Glutamatergic neuron (in vitro differentiated cells): ENCODE measurements at places on chromosomes 2 and 18. TPM values are rescaled to one million over a fixed set of nuclear protein-coding genes. Genes with fewer than 3 reads are reported as not detected.
A peak's percentile ranks its signal among the peaks of the same experiment; 100 is the strongest.

GRCh38 chr18:23812546-23813440 lies 123.5 kb downstream of the LAMA3 start:
- H3K36me3 ChIP-seq = no peaks in the 10 kb centered on the region
- no peaks in the 10 kb centered on the region for H3K4me1 ChIP-seq
- no peak for DNase-seq
- no peak overlapping the region for H3K27ac ChIP-seq

GRCh38 chr18:73768043-73768442 lies 379.6 kb downstream of the FBXO15 start:
- H3K4me3 ChIP-seq = no peak overlapping the region
- peaks cover 3% of the 10 kb centered on the region for H3K27me3 ChIP-seq
- no peak for DNase-seq

- peak overlapping the region; percentile 26 for H3K27ac ChIP-seq
- peak overlapping the region; percentile 98 for H3K4me3 ChIP-seq
- peaks cover 3% of the 10 kb centered on the region for H3K36me3 ChIP-seq
- H3K4me1 ChIP-seq = peaks cover 20% of the 10 kb centered on the region
- no peak for DNase-seq
Measured at GRCh38 chr18:9612215-9612830, 2.0 kb downstream of the PPP4R1 start.

DNA sequence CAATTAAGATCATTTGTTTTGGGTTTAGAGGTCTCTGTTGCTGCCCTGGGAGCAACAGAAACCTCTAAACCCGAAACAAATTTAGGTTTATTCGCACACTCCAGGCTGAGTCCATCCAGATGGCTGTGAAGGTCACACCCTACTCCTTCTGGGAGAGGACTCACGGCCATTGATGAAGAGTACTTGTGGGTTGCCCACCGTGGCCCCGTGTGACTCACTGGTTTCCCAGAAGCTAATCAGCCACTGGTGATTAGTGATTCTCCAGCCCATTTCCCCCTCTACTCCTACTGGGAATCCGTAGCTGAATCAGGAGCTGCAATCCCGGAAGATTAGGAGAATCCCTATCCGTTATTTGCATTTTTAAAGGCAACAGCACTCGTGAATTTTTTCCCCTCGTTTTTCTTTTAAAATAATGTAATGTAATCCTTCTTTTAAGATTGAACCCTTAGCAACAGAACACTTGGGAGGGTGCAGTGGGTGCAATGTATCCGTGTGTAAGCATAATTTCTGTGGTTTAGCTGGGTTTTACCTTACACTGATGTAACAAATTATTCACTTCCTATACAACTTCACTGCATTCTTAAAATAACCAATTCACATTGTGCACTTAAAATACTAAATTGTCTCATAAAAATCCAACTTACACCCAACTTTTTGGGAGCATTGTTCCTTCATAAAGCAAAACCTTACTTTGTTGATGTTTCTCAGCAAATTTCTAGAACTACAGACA lies 27.5 kb upstream of the EPAS1 start:
- no peaks in the 10 kb centered on the region for H3K27me3 ChIP-seq
- no peak overlapping the region for H3K27ac ChIP-seq
- no peaks in the 10 kb centered on the region for H3K4me1 ChIP-seq
- no peaks in the 10 kb centered on the region for H3K36me3 ChIP-seq
- no peak for DNase-seq

GRCh38 chr2:118607641-118608040 lies 239.8 kb downstream of the EN1 start:
- DNase-seq = no peak
- no peaks in the 10 kb centered on the region for H3K36me3 ChIP-seq
- H3K27me3 ChIP-seq = peaks cover 1% of the 10 kb centered on the region
- H3K27ac ChIP-seq = no peak overlapping the region
- H3K4me3 ChIP-seq = no peak overlapping the region
- H3K4me1 ChIP-seq = peaks cover 10% of the 10 kb centered on the region

GRCh38 chr18:62324917-62325805 lies at the start of gene TNFRSF11A:
Gene TNFRSF11A, plus strand, starts transcription at chr18:62325310. Its CDS starts 43 bp downstream, at chr18:62325353.
- peak; percentile 62 for DNase-seq
- peak within 1 kb of the TSS; percentile 9 for H3K27ac ChIP-seq
- peaks cover 10% of the 10 kb centered on the region for H3K27me3 ChIP-seq
- peaks cover 20% of the 10 kb centered on the region for H3K4me1 ChIP-seq
- peak within 1 kb of the TSS; percentile 91 for H3K4me3 ChIP-seq
- no peaks in the 10 kb centered on the region for H3K36me3 ChIP-seq

DNA sequence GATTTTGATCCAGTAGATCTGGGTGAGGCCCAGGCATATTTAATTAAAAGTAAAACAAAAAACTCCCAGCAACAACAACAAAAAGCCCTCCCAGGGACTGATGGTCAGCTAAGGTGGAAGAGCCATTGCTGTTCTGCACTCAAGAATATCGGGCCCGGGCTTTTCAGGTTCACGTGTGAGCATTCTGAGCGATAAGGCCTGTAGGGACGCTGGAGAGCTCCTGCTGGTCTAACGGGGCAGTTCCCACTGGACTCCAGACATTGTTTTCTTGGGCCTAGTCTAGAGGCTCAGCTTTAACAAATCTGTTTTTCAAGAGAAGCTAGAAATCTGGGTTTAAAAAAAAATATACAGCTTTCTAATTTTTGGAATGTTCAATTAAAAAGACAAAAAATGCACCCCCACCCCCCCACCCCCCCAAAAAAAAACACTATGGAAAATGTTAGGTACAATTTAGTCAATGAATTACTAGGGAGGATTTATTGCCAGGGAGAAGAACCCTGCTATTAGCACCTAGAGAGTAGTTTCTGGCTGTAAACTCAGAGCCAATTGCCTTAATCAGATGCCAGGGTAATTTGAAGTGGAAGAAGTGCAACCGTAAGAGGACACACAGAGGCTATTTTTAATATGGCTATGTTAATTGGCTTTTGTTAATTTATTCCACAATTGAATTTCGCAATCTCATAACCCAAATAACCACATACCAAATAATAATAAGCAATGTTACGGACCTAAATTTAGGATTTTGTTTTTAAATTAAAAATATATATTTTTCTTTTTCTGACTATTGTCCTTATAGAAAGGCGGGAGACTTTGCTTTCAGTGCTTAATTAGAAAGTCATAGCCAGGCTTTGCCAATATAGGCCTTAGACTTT lies 78.9 kb downstream of the MAP4K4 start:
- peaks cover 85% of the 10 kb centered on the region for H3K4me1 ChIP-seq
- DNase-seq = peak; percentile 55
- H3K27me3 ChIP-seq = peaks cover 15% of the 10 kb centered on the region
- H3K36me3 ChIP-seq = no peaks in the 10 kb centered on the region
- peak overlapping the region; percentile 83 for H3K4me3 ChIP-seq

DNA sequence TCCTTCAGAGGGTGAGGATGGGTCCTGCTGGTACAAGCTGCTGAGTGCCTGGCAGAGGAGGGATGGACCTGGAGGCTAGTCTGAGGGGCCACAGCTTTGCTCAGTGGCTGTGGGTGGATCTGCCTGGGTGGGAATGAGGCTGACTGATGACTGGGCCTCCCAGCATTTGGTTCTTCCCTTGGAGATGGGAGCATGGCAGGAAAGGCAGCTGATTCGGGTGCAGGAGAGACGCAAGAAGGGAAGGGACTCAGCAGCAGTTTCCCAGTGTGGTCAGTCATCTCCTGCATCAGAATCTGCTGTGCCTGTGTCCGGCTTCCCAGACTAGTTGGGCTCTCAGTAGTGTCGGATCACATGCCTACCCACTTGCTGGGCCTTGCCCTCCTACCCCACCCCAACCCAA lies 7.3 kb downstream of the WIPF1 start:
- peaks cover 2% of the 10 kb centered on the region for H3K27me3 ChIP-seq
- no peak for DNase-seq
- H3K27ac ChIP-seq = no peak overlapping the region
- no peaks in the 10 kb centered on the region for H3K36me3 ChIP-seq
- no peak overlapping the region for H3K4me3 ChIP-seq

- H3K4me3 ChIP-seq = no peak overlapping the region
- H3K27ac ChIP-seq = no peak overlapping the region
- peaks cover 12% of the 10 kb centered on the region for H3K36me3 ChIP-seq
- H3K27me3 ChIP-seq = peaks cover 4% of the 10 kb centered on the region
- DNase-seq = no peak
- H3K4me1 ChIP-seq = peaks cover 9% of the 10 kb centered on the region
Measured at GRCh38 chr2:99940963-99941362, 201.4 kb downstream of the AFF3 start.

DNA sequence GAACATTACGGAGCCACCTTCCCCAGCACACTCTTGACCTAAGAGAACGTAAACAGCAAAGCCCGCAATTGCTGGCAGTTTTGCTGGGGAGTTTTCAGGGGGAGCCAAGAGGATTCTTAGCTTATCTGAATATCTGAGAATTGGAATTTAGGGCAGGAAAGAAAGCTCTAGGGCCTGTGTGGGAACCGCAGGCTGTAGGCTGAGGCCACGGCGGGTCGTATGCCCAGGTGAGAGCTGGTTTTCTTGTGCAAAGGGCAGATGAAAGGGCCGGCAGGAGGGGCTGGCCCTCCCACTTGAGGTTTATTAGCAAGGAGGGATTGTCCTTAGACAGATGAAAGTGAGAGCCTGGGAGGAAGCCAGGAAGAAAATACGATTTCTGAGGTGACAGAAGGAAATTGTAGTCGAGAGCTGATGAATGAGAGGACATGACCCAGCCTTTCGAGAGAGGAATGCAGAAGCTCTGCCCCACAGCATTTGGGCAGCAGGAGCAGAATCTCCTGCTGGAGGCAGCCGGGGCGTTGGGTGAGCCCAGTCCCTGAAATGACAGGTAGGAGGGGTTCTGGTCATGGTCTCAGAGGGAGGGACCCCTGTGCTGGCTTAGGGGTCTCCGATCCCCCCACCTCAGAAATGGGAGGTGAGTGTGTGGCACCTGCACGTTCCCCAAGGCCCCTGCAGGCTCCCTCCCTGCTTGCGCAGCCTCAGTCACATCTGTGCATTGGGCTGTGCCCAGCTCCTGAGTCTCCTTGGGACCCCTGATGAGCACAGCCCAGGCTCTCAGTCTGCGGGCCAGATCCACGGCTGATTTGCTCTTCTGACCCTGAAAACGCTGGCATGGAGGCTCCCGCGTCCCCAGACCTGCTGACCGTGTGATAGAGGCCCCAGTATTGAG lies 61.1 kb downstream of the CABLES1 start:
- H3K27me3 ChIP-seq = no peaks in the 10 kb centered on the region
- H3K4me1 ChIP-seq = peaks cover 8% of the 10 kb centered on the region
- H3K36me3 ChIP-seq = no peaks in the 10 kb centered on the region
- DNase-seq = no peak

TMEM247 gene
- not detected for total RNA-seq

TLX2 gene
- total RNA-seq = 21.2 TPM

SCN9A gene
- total RNA-seq = 11.2 TPM

TACR1 gene
- 0.17 TPM for total RNA-seq
